SK-N-SH (cell line): ENCODE measurements at places on chromosomes 2 and 18.

DNA sequence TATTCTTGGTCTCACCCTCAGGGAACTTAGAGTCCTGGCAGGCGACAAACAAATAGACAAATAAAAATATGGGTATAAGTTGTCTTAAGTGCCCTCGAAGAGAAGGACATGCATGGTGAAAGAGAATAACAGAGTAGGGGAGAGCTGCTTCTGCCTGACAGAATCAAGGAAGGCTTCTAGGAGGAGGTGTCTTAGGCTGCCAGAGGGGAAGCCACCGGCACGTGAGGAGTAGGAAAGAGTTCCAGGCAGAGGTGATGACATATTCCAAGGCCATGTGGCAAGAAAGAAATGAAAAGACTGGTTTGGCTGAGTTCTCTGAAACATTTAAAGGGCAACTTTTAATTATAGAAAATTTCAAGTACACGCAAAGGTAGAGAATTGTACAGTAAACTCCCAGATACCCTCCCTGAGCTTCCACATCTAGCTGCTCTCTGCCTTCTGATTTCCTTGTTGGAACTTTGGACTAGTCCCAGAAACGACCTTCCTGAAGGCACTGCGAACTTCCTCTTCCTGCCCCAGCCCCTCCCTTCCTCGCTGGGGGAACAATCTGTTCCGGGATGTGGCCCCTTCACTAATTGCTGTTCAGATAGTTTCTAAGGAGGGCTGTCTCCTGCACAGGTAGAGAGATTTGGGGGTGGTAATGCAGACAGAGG lies 91.7 kb downstream of the DYSF start:
- no peak for DNase-seq

DNA sequence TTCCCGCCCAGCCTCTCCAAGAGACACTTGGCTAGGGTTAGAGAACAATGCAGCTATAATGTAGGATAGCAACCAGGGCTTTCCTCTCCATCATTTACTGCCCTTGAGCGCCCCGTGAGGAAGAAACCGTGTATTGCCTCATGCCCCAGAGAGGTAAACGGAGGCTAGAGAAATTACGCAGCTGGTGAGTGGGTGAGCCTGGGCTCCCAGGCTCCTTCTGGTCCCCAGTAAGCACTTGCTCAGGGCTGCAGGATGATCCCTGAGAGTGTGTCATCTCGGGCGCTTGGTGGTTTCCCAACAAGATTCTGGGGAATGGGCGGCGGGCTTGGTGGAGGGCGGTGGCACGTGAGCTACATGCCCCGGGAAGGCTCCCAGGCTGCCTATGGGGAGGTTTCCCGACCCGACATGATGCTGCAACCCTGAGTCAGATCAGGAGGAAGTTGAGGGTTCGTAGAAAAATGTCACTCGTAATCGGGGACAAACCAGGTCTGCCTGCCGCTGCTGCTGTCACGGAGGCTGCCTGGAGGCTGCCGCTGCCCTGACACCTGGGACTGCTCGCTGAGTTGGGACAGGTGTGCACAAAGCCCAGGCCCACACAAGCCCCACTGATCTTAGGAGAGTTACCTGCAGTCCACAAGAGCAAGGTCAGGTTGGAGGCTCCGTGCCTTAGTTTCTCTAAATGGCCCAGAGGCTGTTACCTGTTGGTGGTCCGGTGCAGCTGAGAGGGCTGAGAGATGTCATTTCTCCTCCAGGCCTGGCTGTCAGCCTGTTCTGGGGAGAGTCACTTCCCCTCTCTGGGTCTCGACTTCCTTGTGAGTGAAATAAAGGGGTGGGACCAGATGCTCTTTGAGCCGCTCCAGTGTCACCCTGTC lies at the start of gene GPR55:
TSS of gene GPR55 (minus strand) at position 773 of the 872 bp plus-strand sequence. CDS start 14,280 bp downstream, outside the sequence.
- no peak for DNase-seq

GRCh38 chr2:95728878-95729596 lies 137.2 kb downstream of the TRIM43 start:
- peak; percentile 44 for DNase-seq

- no peak for DNase-seq
Observed at GRCh38 chr2:208252716-208253492, 2.0 kb downstream of the IDH1 start.

DNA sequence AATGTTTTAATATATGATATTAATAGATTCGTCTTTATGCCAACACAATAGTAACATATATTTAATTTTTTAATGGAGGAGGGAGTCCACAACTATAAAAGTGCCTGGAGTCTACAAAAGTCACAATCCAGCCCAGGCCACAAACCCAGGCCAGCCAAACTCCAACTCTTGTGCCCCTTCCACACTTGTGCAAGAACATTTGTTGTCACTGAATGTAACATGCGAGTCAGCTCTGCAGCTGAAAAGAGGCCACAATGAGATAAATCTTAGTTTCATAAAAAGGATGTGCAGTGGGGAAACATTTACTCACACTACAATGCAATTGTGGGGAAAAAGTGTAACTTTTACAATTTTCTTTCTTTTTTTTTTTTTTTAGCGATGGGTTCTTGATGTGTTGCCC lies 110.8 kb downstream of the MCFD2 start:
- peak; percentile 2 for DNase-seq

- DNase-seq = no peak
Observed at GRCh38 chr2:31296641-31297287, 62.8 kb downstream of the EHD3 start.

GRCh38 chr2:107107351-107107750 lies 221.4 kb upstream of the ST6GAL2 start:
- DNase-seq = no peak

DNA sequence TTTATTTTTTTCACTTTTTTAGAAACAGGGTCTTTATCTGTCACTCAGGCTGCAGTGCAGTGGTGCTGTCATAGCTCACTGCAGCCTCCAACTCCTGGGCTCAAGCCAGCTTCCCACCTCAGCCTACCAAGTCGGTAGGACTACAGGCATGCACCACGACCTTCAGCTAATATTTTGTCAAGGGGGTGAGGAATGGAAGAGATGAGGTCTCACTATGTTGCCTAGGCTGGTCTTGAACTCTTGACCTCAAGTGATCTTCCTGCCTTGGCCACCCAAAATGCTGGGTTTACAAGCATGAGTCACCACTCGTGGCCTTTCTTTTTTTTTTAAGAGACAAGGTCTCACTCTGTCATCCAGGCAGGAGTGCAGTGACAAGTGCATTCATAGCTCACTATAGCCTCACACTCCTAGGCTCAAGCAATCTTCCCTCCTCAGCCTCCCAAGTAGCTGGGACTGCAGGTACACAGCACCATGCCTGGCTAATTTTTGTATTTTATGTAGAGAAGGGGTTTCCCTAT lies 13.4 kb downstream of the PPP1R7 start:
- no peak for DNase-seq

DNA sequence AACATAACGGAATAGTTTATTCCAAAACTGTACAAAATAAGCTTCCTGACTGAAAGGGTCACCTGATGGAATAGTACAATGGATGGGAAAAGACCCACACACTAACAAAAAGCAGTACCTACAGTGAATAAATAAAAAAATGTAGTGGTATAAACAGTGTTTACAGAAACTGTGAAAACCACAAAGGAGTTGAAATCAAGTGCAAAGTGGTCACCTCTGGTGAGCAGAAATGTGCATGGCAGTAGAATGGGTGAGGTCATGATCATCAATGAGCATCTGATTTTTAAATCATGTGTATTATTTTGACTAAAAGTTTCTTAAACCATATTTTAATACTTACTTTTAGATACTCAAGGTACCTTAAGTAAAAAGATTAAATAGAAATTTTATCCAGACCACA lies 11.4 kb downstream of the WDSUB1 start:
- DNase-seq = no peak

GRCh38 chr2:234426616-234427015 lies 70.3 kb downstream of the ARL4C start:
- no peak for DNase-seq

DNA sequence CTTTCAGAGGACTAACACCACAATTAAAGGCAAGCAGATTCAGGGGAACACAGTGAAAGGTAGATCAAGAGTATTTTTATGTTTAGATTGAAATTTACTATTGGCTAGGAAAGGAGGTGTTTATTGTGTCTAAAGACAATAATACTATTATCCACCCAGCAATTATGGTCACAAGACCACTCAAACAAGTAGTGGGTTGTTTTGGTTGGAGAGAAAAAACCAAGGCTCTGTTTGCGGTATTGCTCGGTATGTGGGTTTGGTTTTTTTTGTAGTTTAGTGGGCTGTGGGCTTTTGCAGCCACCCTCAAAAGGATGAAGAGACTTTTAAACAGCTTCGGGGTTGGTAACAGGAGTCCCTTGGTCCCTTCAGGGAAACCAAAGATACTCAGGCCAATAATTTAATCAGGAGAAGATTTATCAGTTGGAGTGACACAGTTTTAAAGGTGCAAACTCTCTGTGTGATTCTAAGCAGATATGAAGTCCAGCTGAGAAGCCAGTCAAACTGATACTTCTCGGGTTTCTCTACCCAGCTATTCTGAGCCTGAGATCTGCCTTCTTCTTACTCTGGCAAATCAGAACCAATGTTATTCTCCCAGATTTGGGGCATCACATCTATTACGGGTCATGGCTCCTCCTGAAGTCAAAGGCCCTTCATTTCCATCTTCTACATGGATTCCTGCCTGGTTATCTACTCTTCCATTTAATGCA lies 55.3 kb downstream of the DCC start:
- no peak for DNase-seq

DNA sequence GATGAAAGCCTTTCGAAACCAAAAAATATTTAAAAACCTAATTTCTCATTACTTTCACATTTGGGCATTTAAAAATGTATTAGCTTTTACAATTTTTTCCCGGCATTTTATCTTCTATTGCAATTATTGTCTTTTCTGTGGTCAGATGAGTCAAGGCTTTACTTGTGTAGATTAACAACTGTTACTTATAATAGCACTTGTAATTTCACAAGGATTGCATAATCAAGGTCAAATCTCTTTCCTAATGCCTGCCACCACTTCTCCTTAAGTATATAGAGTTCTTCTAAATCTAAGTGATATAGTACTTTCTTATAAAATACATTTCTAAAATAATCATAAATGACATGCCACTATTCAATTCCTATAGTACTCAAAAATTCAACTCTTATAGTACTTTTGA lies 67.2 kb downstream of the SLC8A1 start:
- no peak for DNase-seq

DNA sequence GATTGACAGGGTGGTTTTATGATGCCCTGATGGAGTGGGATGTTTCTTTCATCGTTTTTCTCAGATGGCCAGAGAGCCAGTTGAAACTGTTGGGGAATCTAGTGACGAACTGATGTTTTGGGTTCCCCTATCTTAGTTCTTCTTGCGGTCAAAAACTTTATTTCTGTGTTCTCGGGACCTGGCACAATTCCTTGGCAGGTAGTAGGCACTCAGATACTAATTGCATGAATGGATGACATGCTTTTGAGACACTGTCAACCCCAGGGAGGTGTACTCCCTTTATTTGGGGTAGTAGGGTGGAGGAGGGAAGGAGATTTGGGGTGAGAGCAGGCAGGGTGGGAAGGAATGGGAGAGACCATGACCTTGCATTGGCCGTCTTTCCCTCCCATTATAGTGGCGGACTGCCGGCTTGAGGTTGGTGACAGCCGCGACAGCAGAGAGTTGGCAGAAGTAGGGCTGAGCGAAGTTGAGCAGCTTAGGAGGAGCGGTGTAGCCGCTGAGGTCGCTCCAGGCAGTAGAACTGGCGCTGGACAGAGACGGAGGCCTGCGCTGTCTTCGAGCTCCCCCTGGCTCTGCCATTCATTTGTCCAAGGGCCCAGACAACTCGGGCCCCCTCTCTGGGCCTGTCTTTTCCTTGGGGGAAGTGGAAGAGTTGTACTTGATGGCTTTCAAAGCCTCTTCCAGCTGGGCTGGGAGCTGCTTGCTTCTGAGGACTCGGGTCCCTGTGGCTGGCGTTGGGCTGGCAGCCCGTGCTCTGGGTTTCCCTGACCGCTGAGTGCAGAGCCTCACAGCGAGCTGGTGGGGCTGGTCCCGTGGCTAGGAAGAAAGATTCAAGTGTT lies 2.6 kb downstream of the TET3 start:
- DNase-seq = peak; percentile 62

GRCh38 chr18:8948011-8948410 lies 154.5 kb upstream of the NDUFV2 start:
- DNase-seq = no peak

- DNase-seq = peak; percentile 91
Observed at GRCh38 chr2:21042958-21043743, 722 bp downstream of the APOB start.

- no peak for DNase-seq
Observed at GRCh38 chr2:81260320-81260719, 955.8 kb upstream of the LRRTM1 start.

DNA sequence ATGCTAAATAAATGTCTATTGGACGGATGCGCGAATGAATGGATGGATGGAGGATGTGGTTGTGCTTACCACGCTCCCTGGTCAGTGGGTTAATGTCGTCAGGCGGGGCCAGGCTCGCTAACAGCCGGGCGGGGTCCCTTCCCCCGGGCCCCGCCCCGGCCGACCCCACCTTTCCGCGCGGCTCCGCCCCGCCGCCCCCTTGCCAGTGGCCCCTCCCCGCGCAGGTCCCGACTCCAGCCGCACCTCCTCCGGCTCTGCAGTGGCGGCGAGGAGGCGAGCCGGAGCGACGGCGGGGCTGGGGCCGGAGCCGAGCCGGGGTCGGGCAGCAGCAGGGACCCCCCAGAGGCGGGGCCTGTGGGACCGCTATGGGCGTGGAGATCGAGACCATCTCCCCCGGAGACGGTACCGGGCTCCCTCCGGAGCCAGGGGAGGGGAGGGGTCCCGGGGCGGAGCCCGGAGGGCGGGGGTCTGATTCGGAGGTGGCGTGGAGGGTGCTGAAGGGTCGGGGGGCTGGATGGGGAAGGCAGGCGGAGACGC lies at the start of gene FKBP1B:
TSS of gene FKBP1B (plus strand) at position 257 of the 537 bp plus-strand sequence. CDS start at position 366, 109 bp downstream.
- DNase-seq = peak; percentile 97
